Activated T-cell treated with anti-CD3 and anti-CD28 coated beads, Interleukin-2, amount 50 U/mL, for 48 hours (primary cell): ENCODE measurements at places on chromosomes 11 and 22.

GRCh38 chr22:46131151-46131587, 19.2 kb upstream of the PPARA start:
- DNase-seq = no peak

- peak; percentile 90 for DNase-seq
Measured at GRCh38 chr11:62880803-62881578, at the start of gene SLC3A2. Gene SLC3A2, plus strand, starts transcription at chr11:62880896. Its CDS starts 128 bp downstream, at chr11:62881024.

- DNase-seq = no peak
Measured at GRCh38 chr11:130668751-130669150, 220.3 kb downstream of the ADAMTS15 start.

- no peak for DNase-seq
Measured at GRCh38 chr22:37555029-37555428, 5.3 kb upstream of the CDC42EP1 start.

- no peak for DNase-seq
Measured at GRCh38 chr11:73223998-73224730, 6.1 kb downstream of the P2RY2 start.

GRCh38 chr11:108322666-108323065, 99.8 kb downstream of the ATM start:
- no peak for DNase-seq

- no peak for DNase-seq
Measured at GRCh38 chr11:114252767-114253166, 43.4 kb upstream of the NNMT start.

DNA sequence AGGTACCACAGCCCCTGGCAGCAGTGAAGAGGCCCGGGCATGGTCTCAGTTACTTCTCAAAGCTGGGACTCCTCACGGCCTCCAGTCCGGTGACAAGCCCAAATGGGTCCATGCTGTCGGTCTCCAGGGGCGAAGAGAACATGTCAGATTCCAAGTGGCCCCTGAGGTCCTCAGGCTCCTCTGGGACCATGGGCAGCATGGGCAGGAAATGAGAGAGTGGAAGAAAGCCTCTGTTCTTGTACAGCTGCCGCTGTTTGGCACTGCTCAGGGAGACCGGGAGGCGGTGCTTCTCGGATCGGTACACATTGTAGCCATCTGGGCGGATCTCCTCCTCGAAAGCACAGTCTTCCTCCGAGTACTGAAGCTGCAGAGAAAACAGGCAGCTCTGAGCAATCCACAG, 4.6 kb downstream of the FGF19 start:
- no peak for DNase-seq

DNA sequence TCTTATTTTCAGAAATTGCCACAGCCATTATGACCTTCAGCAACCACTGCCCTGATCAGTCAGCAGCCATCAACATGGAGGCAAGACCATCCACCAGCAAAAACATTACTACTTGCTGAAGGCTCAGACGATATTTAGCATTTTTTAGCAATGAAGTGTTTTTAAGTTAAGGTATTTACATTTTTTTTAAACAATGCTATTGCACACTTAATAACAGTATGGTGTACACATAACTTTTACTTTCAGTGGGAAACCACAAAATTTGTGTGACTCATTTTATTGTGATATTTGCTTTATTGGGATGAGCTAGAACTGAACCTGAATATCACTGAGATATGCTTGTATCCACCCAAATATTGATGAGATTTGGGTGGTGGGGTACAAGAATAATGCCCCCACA, 110.9 kb downstream of the TSPAN18 start:
- no peak for DNase-seq

DNA sequence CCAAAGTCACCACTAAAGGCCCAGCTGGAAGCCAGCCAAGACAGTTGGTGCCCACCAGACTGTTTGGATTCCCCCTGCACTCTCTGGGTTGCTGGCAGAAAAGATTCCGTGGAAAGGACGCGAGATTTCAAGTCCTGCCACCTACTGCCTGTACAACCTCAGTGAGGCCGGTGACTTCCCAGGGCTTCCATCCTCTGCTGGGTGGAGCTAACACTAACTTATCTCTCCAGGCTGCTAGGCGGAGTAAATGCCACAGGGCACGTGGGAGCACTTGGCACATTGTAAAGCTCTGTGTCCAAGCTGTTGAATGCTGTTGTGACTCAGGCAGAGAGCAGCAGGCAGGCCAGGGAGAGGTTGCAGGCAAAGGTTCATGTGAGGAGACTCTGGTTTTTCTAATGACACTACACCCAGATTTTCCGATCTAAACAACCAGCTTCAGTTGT, 50.9 kb upstream of the CDON start:
- no peak for DNase-seq

DNA sequence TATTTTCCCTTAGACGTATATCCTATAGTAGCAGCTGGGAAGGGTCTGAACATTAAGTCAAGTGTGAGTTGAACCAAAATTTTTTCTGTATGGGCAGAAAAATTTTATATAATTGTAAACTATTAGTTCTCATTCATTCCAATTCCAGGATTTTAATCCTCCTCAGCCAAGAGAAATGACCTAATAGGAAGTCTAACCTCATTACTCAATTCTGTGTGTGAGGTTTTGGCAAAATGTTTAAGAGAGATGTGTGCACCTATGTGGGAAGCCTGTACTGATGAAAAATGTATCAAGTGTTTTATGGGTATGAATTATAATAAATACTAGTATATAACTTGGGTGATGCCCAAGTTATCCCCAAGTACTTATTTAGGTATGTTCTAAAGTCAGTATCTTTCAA, 311.6 kb upstream of the PITPNB start:
- DNase-seq = no peak

DNA sequence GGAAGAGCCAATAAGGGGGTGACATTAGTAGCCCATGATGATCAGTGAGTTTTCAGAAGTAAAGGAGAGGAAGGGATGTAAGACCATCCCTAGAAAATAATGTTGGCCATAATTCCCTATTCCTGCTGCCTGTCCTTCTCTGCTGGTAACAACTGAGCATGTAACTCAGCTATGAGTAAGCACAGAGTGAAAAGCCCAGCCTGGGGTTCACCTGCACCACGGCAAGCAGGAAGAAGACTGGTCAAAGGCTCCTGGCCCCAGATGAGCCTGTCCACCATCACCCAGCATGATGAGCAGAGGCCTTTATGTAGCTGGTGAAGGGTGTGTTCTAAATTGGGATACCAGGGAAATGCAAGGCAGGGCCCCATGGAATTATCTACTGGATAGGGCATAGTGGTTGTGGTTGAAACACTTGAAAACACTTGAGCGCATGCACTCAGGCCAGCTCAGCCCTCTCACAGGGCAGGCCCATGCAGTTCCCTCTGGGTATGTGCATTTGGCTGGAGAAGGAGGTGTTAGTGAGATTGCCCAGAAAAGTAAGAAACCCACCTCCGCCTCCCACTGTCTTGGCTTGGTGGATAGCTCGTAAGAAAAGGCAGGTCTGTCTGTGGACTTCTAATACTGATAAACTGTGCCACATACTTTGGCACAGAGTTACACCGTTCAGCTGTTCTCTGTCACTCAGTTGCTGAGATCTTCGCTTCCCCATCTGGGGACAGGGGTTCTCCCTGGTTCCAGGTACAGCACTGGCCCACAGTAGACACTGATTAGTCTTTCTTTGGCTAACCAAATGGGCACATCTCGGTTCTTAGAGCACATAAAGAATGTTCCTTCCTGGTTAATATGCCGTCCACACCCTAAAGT, 86.8 kb downstream of the AMOTL1 start:
- no peak for DNase-seq

GRCh38 chr11:48163360-48164100, 53.1 kb upstream of the OR4B1 start:
- no peak for DNase-seq

- DNase-seq = no peak
Measured at GRCh38 chr22:37313376-37314314, 31.3 kb downstream of the CYTH4 start.

DNA sequence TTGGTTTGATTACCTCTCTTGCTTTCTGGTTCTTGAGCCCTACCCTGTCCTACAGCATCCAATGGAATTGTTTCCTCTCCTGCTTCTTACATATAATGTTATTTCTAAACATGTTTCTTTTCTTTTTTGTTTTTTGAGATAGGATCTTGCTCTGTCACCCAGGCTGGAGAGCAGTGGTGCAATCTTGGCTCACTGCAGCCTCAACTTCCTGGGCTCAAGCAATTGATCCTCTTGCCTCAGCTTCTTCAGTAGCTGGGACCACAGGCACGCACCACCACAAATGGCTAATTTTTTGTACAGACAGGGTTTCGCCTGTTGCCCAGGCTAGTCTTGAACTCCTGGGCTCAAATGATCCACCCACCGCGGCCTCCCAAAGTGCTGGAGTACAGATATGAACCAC, 105.9 kb downstream of the SGSM3 start:
- no peak for DNase-seq

- peak; percentile 72 for DNase-seq
Measured at GRCh38 chr22:46612904-46613605, 7.1 kb upstream of the GRAMD4 start.

- no peak for DNase-seq
Measured at GRCh38 chr22:38850941-38851849, 7.4 kb upstream of the NPTXR start.
